ENCODE measurements at places on chromosomes 6 and 20.

DNA sequence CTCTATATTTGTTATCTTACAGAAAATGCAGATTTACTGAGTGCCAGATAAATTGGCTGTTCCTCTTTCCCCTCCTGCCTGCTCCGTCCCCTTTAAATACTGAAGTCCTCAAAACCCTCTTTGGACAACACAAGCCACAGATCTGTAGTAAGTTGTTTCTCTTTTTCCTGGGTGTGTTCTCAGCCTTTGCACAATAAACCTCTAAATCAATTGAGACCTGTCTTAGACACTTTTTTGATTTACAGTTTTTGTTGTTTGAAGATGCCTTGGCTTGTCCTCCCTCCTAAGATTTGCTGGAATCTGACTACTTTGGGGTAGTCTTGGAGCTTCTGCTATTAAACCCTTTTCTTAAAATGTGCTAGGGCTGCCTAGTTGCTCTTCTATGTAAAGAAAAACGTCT, 60.9 kb upstream of the EIF2S2 start:
- no peak for DNase-seq

DNA sequence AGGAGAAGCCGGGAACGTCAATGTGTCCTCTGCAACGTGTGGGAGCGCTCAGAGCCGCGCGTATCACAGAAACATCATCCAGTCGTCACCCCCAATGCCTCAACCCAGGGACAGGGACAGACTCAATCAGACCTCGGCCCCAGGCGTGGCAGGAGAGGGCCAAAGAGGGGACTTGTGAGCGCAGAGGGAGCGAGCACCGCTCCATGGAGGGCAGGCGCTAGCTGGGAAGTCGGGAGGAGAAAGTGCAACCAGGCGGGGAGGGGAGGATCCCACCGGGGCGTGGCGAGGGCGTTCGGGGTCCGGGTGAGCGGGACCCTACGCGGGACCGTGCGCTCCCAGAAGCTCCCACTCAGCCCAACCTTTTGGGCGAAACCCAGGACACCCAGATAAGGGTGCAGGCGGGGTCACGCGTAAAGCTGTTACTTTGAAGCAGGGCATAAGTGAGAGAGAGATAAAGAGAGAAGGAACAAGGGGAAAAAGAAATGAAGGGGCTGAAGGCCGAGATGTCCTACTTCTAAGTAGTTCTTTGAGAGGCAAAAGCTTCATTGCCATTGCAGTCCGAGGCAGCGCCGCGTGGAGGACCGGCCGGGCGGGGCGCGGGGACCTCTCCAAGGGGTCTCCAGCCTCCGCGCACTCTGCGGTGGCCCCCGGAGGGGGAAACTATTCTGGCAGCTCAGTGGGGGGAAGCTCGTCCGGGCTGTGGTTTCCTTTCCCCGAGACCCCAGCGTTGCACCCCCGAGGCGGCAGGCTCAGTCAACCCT, 862 bp upstream of the SOBP start:
- no peak for DNase-seq

DNA sequence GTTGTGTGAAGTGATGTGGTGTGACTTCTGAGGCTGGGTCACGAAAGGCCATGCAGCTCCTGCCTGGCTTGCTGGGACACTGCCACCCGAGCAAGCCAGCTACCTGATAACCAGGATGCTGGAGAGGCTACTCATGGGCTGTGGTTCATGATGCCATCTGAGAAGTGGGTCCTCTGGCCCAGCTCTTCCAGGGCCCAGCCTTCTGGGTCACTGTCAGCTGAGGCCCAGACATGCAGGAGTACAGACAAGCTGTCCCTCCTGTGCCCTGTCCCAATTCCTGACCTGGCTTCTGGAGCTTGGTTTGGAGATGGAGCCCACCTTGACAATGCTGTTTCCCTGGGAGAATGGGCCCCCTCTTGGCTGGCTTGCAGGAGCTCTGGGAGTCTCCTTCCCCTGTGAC, 87.0 kb downstream of the DHX35 start:
- no peak for DNase-seq

GRCh38 chr20:47686545-47686944, 98.7 kb downstream of the SULF2 start:
- DNase-seq = no peak

GRCh38 chr20:51431321-51431720, 111.2 kb downstream of the NFATC2 start:
- no peak for DNase-seq
